ENCODE measurements at places on chromosomes 12 and 14.

GRCh38 chr14:103138301-103139131 lies 15.3 kb downstream of the TNFAIP2 start:
- no peak for DNase-seq

- no peak for DNase-seq
These were observed 147.4 kb upstream of the FOXN3 start for GRCh38 chr14:89564286-89564957.

- DNase-seq = no peak
These were observed 33.3 kb downstream of the KCTD10 start for GRCh38 chr12:109443794-109444193.

- no peak for DNase-seq
These were observed 125.8 kb downstream of the CCDC91 start for GRCh38 chr12:28316049-28316448.

DNA sequence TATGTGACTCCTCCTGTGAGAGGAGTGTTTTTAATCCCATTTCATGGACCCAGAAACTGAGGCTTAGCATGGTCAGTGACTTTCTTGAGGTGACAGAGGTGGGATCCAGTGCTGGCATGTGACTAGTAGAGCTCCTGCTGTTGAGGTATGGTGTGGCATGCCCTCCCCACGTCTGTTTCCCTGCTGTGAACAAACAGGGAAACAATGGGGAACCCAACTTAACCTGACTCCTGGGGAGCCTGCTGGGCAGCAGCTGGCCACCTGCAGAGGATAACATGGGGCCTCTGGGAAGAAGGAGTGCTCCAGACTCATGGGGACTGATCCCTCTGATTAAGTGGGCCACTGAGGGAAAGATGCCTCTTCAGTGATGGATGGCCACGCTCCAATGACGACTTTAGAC lies 114.0 kb downstream of the BEGAIN start:
- DNase-seq = no peak

GRCh38 chr14:55117803-55118441 lies 11.1 kb upstream of the LGALS3 start:
- DNase-seq = peak; percentile 66

- DNase-seq = no peak
These were observed 124.0 kb downstream of the DYRK2 start for GRCh38 chr12:67772267-67773169.

- DNase-seq = no peak
These were observed 1028.9 kb upstream of the TMEM132C start for GRCh38 chr12:127238107-127238506.

- DNase-seq = no peak
These were observed 121.9 kb downstream of the ESRRB start for GRCh38 chr14:76497550-76498462.

DNA sequence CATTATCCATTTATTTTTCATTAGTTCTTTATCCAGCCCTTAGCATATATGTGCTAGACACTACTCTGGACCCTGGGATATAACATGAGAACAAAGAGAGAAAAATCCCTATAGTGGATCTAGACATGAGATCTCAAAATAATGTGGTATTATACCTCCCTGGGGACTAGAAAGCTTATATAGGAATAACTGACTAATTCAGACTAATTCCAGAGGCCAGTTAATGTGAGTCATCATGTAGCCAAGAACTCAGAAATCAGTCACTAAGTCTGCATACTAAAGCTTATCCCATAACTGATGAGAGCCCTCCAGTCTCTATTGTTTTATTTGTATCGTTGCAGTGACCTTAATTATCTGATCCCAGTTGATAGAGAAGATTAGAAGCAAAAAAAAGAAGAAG lies 267.1 kb upstream of the RGS6 start:
- no peak for DNase-seq

DNA sequence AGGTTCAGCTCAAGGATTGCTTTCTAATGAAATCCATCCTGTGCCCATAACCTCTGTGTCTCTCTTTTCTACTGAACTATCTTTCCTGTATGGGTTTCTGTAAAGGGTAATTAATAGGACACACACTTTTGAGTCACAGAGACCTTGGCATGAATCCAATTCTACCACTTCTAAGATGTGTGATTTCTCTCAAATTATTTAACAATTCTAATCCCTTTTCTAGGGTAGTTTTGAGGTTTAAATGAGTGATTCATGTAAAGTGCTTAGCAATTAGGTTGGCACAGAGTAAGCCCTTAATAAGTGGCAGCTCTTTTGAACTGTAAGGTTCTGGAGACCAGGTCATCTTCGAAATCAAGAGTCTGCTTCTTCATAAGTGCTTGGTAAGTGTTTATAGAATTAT lies 202.7 kb downstream of the RASSF9 start:
- no peak for DNase-seq

DNA sequence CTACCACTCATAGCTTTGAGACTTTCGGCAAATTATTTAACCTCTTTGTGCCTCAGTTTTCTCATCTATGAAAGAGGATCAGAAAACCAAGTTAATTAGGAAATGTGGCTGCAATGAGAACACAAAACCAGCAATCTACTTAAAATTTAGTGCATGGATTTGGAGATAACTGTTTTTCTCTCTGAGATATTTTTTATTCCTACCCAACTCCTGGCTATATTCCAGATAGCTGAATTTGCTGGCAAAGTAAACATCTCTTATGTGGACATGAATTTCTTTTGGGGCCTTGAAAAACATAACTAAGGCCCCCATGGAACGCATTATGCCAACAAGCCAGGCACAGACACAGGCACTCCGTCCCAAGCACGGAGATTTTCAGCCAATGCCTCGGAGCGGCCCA lies 53.4 kb upstream of the FOXN3 start:
- peak; percentile 19 for DNase-seq

Data from hematopoietic multipotent progenitor cell treated with erythropoietin and hydrocortisone succinate and interleukin-3 and kit ligand, for 15 days (in vitro differentiated cells).